Immature natural killer cell (primary cell): ENCODE measurements at places on chromosomes 4 and X. TPM values are rescaled to one million over a fixed set of nuclear protein-coding genes. Genes with fewer than 3 reads are reported as not detected.

Gene RAB33A
- polyA plus RNA-seq = 10.5 TPM

Gene MCTS1
- 80.5 TPM for polyA plus RNA-seq

Gene SMR3B
- polyA plus RNA-seq = not detected

Gene VMA21
- 31.3 TPM for polyA plus RNA-seq

Gene NWD2
- polyA plus RNA-seq = not detected

GRCh38 chr4:125838924-125839323 is 524.2 kb downstream of the FAT4 start:
- no peaks in the 10 kb centered on the region for H3K4me1 ChIP-seq
- H3K4me3 ChIP-seq = no peak overlapping the region
- no peak for DNase-seq
- H3K27me3 ChIP-seq = no peaks in the 10 kb centered on the region

GRCh38 chrX:147675819-147676218 is 235.9 kb upstream of the FMR1 start:
- no peaks in the 10 kb centered on the region for H3K36me3 ChIP-seq
- no peaks in the 10 kb centered on the region for H3K27me3 ChIP-seq
- no peak for DNase-seq
- H3K27ac ChIP-seq = no peak overlapping the region
- no peaks in the 10 kb centered on the region for H3K4me1 ChIP-seq
- H3K4me3 ChIP-seq = no peak overlapping the region

DNA sequence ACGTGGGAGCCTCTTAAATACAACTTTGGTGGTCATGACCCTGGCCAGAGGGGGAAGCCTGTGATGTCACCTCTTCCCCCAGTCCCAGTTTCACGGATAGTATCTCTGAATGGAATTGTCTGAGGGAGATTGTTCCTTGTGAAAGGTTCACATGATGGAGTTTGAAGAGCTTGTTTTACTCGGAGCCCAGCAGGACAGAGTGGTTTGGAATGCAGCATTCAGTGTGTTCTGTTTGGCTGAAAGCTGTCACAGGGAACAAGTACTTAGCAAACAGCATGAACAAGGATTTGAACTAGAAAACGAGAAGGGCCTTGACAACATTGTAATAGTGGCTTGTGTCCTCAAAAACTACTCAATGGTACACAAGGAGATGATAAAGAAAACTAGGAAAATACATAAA is 133.9 kb upstream of the CXorf66 start:
- H3K4me3 ChIP-seq = no peak overlapping the region
- peaks cover 2% of the 10 kb centered on the region for H3K27me3 ChIP-seq
- H3K4me1 ChIP-seq = no peaks in the 10 kb centered on the region
- no peak overlapping the region for H3K27ac ChIP-seq
- no peak for DNase-seq

- no peak for DNase-seq
- H3K36me3 ChIP-seq = no peaks in the 10 kb centered on the region
- peaks cover 4% of the 10 kb centered on the region for H3K4me1 ChIP-seq
- H3K27ac ChIP-seq = no peak overlapping the region
Measured at GRCh38 chrX:136797787-136798186, 17.1 kb upstream of the ARHGEF6 start.
